ENCODE measurements at places on chromosomes 1 and 21. TPM values are rescaled to one million over a fixed set of nuclear protein-coding genes. Genes with fewer than 3 reads are reported as not detected.

- no peak for DNase-seq
Measured at GRCh38 chr1:201022493-201022819, 1.1 kb downstream of the KIF21B start.

DNA sequence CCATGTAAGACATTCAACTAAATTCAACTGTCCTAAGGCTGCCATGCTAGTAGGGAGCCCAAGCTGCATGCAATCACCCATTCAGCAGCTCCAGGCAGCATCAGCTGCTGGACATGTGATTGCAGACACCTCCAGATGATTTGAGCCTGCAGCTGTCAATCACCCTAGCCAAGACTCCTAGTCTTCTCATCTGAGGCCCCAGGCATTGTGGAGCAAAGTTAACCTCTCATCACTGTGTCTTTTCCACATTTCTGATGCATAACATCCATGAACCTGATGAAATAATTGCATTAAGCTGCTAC, 5.6 kb upstream of the CDC42BPA start:
- no peak for DNase-seq

DNA sequence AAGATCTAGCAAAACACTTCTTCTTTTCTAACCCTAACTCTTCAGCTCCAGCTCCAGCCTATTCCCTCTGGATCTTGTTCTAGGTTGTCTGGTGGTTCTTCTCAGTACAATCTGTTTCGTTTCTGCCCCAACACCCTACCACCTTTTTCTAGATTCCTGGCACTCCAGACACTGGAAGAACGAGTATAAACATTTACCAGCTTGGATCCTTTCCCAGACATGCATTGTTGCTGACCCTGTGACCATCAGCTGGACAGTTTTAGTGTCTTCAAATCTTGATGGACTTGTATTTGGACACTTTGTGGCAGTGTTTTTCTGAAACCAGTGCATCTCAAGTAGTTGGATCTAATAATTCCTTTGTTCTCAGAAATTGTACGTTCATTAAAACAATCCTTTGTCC, 30.6 kb upstream of the CACNA1E start:
- DNase-seq, result no peak

Gene GBP6
- total RNA-seq, result not detected

GRCh38 chr1:95007687-95008086, 65.1 kb downstream of the ALG14 start:
- DNase-seq, result no peak

GRCh38 chr1:197921235-197922069, 4.3 kb downstream of the LHX9 start:
- DNase-seq, result no peak

DNA sequence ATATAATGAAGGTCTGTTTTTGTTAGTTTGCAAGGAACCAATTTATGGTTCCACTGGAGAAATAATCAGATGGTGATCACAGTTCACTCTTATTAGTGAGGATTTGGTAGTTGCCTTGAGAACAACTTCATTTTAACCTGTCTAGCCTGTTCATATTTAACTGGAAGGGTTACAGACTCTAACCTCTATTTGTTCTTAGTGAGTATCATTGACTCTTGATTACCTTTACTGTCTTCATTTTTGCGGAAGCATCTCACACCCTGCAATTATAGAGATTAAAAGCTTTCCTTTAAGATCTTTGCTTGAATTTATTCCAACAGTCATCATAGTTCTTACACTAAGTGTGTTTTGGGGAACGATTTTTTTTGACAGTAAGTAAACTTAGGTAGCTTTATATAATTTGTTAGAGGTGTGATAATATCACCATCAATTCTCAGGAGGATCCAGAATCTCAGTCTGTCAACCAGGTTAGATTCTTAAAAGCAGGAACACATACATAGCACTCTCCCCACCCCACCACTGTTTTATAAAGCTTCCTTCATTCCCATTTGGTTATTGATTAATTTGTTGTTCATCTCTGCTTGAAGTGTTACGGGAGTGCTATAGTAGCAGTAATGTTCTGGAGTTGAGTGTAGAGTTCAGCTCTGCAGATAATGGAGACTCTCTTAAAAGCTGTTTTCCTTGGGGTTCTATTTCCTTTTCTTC, 30.1 kb downstream of the B3GALT2 start:
- no peak for DNase-seq

Gene TSNAX
- total RNA-seq, result 26.7 TPM

- DNase-seq, result no peak
Measured at GRCh38 chr1:55541296-55541695, 326.1 kb upstream of the USP24 start.

- DNase-seq, result no peak
Measured at GRCh38 chr1:6538956-6539355, 15.4 kb downstream of the NOL9 start.
